ENCODE measurements at places on chromosomes 5 and 9.

GRCh38 chr5:89996890-89997289, 412.7 kb downstream of the CETN3 start:
- DNase-seq: no peak

- DNase-seq: no peak
These were observed 97.6 kb upstream of the ADAMTS19 start for GRCh38 chr5:129362456-129362855.

GRCh38 chr5:84260140-84260539, 124.5 kb downstream of the EDIL3 start:
- no peak for DNase-seq

- DNase-seq: peak; percentile 37
These were observed 110.8 kb upstream of the ERCC6L2 start for GRCh38 chr9:95764533-95765319.

DNA sequence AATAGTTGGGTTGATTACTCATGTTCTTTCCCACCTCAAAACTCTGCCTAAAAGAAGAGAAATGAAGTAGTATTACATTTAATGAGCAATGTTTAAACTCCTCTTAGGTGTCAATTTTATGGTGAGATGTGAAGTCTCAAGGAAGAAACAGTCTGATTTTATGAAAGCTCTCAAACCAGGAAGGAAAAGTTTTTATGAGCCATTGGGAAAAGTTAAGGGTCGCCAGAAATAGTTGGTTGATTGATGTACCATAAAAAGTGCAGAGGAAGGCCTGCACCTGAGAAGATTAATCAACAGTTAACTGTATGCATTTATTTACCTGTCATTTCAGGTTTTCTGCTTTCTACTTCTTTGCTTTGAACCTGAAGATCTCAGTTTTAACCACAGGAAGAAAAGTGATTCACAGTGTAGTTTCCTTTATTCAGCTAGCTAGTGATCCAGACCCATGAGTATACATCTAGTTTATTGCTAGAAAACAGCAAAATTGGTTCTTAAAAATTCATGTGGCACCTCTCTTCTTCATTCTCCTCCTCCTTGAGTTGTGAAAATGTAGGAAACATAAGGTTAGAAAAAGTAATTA, 133.1 kb downstream of the CSNK1G3 start:
- DNase-seq: no peak

- DNase-seq: no peak
These were observed 373.4 kb downstream of the IRX2 start for GRCh38 chr5:2378108-2378507.

GRCh38 chr9:37715260-37715659, 38.3 kb upstream of the TRMT10B start:
- DNase-seq: no peak

GRCh38 chr5:74454263-74455030, 186.1 kb downstream of the ENC1 start:
- no peak for DNase-seq

DNA sequence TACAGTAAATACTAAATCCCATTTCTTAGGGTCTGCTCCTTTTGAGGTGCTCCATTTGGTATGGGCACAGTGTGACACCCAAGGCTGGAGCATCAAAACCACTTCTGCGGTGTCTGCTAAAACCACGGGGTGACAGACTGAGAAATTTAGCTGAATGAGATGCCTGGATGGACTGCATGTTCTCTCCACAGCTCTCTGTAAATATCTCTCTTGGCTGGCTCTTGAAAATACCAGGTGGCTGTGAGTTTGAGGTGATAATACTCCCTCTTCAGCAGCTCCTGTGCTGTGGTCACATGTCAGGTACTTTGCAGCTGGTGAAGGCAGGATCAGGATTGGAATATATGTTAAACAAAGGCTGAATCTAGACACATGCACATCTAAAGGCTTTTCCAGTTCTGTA, 93.7 kb upstream of the SIMC1 start:
- peak; percentile 74 for DNase-seq

GRCh38 chr9:34190996-34191892, 12.4 kb downstream of the UBAP1 start:
- peak; percentile 37 for DNase-seq

DNA sequence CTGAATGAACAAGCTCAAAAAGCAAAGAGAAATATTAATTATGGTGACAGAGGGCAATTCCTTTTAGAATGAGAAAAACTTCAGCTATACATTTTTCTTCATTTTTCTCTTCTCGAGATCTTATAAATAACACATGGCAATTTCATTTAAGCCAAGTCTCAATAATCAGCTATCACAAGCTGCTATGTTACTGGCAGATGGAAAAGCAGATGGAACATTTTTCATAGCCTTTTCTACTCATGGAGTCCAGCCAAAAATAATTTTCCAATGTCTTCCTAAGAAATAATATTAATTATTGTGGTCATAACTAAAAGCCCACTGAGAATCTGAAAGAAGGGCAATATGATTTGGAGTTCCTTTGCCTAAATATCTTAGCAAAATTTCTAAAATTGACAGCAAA, 35.6 kb downstream of the SKIC3 start:
- DNase-seq: no peak

GRCh38 chr5:32195265-32195664, 21.1 kb upstream of the GOLPH3 start:
- DNase-seq: no peak

GRCh38 chr9:86529496-86530275, 175.5 kb upstream of the TUT7 start:
- DNase-seq: no peak

DNA sequence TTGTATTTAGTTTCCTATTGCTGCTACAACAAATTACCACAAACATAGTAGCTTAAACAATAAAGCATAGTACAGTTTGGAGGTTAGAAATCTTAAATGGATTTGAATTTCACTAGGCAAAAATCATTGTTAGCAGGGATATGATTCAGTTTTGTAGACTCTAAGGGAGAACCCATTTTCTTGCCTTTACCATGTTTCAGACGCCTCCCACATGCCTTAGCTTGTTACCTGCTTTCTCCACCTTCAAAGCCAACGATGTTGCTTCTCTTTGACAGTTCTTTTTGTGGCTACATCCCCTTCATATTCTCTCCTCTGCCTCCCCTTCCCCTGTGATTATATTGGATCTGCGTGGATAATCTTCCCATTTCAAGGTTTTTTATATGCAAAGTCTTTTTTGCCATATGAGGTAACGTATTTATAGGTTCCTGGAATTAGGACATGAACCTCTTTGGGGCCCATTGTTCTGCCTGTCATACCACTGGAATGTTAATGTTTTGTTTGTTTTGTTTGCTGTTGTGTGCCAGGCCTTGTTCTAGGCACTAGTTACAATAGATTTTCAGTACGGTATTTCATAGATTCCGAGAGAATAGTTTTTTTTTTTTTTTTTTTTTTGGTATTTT, 54.1 kb downstream of the UHRF2 start:
- DNase-seq: no peak

DNA sequence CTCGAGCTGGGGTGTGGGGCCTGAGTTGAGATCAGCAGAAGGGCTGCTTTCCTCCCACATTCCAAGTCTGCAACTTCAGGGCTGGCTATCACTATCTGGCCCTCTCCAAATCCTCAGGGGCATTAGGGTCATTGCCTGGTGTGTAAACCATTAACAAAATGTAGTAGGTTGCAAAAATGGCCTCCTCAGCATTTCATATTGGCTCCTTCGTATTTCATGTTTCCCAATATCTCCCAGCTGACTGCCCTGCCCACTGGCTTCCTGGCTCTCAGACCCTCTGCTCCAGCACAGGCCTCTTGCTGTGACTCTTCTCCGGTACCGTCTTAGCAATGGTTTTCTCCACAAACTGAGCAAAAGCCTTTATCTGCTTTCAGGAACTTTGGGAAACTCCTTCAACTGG, 113.8 kb downstream of the GADD45G start:
- no peak for DNase-seq

DNA sequence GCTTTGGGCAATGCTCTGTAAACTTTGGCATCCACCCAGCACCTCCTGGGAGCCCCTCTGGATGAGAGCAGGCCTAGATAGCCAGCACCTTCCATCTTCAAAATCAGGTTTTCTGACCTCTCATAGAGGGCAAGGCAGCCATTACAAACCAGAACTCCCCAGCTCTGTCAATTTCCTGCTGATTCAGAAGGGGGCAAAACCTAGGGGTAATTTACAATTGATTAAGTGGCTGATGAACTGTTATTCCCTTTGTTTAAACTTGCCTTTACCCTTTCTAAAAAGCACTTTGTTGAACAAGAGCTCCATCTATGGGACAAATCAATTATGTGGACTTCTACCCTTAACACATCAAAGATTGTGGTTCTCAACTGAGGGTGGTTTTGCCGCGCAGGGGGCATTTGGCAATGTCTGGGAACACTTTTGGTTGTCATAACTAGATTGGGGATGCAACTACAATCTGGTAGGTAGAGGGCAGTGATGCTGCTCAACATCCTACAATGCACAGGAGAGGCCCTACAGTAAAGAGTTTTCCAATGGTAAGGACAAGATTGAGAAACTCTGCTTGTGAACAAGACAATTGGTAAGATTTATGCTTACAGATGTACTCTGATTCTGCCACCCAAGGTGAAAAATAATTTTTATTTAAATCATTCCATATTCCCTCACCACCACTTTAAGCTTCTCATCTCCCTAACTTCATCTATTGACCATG, 184.1 kb downstream of the MARCHF11 start:
- no peak for DNase-seq

- DNase-seq: no peak
These were observed 47.1 kb downstream of the SH3PXD2B start for GRCh38 chr5:172407241-172407691.

DNA sequence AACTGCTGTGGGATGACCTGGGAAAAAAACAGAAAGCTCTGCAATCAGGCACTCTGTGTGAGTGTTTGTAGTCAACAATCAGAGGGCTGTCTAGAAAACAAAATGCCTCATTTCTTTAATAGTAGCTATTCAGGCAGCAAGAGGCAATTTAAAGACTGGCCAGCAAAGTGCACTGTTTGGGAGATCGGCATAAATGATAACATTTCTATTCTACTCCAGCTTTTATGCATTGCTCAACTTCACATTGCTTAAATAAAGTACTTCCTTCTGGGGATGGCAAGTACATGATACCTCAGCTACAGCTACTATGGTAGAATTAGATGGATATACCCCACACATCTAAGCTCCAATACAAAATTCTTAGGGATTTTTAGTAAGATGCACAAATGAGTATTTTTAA, 193.1 kb downstream of the DCP2 start:
- DNase-seq: no peak

DNA sequence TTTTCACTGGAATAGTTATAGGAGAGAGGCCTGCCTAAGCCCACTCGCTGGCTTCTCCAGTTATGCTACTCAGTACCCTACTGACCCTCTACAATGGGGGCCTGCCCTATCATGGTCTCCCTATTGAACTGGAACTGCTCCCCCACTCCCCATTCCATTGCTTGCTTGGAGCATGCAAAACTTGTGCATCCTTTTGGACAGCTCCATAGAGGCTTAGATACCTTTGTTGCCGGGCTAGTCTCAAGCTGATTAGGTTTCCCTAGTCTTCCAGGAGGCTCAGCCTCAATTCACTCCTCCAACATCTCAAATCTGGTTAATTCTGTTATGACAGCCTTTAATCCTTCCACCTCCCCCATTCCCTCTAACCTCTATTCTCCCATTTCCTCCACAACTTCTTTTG, 39.9 kb downstream of the KIF24 start:
- DNase-seq: no peak

- DNase-seq: no peak
These were observed 28.2 kb downstream of the FAM163B start for GRCh38 chr9:133581011-133581410.

GRCh38 chr9:17229945-17230560, 95.2 kb downstream of the CNTLN start:
- no peak for DNase-seq

- no peak for DNase-seq
These were observed 95.6 kb downstream of the GNAQ start for GRCh38 chr9:77935974-77936373.

DNA sequence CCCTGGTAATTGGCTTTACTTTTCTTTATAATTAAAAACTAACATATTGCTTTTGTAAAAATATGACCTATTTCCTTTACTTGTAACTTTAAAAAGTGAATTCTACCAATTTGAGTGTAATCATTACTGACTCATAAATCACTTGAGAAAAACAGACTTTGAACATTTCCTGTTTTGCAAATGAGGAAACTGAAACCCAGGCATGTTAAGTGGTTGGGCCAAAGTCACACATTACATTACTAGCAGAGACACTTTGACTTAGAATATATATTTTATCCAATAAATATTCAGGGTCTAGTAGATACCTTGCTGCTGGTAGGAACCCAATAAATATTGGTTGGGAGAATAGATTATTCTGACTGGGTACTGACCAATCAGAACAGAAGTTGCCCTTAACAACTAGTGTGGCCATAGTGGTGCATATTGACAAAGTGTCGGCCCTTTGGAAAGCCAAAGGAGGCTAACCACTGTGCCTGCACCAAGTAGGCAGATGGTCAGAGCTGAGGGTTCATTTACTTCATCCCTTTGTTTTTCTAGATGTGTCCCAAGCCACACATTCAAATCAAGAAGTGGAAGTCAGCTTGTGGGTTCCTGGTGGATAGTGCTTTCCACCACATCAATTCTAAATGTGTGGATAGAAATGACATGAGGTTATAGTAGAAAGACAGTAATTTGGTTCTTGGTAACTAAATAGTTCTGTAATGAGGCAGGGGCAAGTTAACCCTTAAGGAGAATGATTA, 365.1 kb upstream of the RIOK2 start:
- no peak for DNase-seq

- DNase-seq: no peak
These were observed 9.8 kb downstream of the DOCK2 start for GRCh38 chr5:169646856-169647255.

DNA sequence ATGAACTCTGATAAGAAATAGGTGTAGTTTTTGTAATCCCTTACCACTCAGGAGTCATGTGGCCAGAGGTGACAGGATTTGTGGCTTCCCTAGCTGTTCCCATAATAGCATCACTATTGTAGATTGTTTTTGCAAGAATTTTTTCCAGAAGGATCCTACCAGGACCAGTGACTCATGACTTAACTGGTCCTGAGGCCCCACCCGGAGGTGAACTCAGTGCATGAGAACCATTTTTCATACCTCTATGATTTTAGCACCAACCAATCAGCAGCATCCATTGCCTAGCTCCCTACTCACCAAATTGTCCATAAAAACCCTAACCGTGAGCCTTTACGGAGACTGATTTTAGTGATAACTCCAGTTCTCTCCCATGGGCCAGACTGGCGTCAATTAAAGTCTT, 484.8 kb downstream of the PSAT1 start:
- no peak for DNase-seq

DNA sequence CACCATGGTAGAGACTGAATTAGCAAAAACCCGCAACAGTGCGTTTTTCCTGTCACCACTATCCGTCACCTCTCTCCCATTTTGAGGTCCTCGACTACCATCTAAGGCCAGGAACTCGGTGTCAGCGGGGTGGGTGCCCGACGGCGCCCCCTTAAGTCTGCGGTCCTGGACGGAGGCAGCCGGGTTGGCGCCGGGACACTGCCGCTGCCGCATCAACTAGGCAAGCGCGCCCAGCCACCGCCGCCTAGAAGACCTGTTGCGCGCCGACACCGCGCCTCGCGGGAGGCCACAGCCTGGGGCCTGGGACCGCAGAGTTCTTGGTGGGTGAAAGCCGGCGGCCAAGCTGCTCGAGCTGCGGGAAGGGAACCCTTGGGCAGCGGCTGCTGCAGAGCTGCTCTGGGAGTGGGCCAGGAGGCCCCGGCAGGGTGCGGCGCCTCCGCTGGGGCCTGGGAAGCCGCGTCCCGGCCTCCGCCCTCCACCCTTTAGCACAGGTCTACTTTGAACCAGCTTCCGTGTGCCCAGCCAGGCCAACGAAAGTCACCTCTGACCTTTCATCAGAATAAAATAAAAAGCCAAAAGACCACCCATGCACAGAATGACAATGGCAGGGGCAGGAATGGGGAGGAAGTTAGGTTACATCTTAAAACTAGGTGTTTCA, 3.5 kb downstream of the FOXB2 start:
- no peak for DNase-seq

GRCh38 chr9:10438955-10439354, 173.8 kb downstream of the PTPRD start:
- no peak for DNase-seq
